ENCODE measurements at places on chromosomes 4 and X.

DNA sequence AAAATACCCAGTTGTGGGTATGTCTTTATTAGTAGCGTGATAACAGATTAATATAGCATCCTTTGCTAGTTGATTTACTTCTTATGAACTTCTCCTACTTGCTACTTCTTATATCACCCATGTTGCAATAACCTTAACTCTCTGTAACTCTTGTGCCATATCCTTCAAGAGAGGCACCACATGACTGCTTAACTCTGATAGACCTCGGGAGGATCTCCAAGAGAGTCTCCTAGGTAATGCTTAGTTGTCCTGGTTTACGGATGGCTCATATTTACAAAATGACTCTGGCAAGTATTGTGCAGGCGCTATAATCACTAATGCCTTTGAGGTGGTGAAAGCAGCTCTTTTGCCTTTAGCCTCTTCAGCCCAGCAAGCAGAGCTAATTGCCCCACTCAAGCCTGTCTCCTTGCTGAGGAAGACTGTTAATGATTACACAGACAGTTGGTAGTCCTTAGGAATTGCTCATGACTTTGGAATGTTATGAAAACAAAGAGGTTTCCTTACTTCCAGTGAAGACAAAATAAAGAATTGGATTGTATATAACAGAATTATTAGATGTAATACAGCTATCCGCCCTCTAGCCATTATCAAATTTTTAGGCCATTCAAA, 1305.8 kb downstream of the PCDH7 start:
- DNase-seq, result no peak

DNA sequence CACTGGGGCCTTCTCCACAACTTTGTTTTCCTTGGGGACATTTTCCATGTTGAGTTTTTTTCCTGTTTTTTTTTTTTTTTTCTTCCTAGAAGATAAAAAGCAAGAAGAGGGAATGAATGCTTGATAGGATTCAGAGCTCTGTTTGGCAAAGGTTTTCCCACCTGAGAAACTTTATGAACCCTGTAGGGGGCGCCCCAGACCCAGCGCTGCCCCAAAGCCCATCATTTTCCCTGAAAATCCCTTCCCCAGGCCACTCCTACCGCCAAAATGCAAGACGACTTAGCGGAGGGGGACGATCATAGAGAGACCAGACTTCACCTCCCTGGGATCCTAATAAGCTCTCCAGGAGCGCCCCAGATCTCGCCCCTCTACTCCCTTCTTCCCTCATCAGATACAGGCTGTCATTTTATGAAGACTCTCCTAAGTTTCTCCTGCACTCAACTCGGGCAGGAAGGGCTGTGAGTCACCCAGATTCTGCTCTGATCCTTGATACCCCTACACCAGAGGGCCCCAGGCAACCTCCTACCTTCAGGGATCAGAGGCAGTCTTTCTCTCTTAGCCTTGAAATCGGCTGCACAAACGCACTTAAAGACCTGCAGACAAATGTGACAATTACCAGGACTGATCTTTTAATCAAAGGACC, 1.4 kb downstream of the BEX5 start:
- DNase-seq, result no peak

GRCh38 chrX:129925305-129926092, 19.5 kb downstream of the UTP14A start:
- peak; percentile 34 for DNase-seq

DNA sequence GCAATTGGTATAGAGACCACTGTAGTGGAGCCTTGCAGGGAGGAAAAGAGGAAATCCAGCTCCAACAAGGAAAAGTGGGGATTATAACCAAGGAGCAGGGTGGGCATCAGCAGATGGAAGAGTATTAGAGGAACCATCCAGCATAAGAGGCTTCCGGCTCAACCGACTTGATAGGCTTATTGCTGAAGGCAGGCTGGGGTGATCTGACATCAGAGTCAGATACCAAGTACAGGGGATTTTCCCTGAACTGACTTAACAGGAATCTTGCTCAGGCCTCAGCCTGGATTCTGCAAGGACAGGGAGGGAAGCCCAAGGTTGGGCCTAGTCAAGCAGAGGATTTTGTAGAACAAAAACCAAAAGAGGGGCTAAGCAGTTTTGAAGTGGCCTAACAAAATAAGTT, 129.6 kb downstream of the DCLK2 start:
- no peak for DNase-seq

DNA sequence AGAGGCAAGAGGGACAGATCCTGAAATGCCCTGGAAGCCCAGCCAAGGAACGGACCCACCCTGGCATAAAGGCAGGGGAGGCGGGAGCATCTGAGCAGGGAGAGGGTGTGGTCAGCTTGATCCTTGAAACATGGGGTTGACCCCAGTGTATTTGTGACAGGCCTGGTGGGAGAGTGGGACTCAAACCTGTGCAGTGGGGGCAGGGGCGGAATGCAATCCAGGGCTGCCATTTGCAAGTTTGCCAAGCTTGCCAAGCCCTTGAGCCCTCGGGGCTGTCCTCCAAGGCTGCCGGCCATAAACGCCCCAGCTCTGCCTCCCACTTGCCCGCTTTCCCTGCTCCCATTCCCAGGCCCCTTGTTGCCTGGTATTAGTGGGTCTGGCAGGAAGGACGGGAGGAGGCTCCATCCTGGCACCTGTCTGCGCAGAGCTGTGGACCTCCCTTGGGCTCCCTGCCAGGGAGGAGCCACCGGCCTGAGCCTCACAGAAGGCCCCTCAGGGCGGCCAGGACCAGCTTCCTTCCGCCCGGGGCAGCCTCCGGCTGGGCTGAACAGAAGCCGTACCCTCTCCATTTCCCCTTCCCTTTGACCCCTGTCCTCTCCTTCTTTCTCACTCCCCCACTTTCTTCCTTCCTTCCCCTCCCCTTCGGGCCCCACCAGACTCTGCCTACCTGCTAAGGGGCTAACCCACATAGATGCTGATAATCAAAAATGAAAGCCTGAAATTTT, 661 bp downstream of the S100P start:
- DNase-seq, result no peak

DNA sequence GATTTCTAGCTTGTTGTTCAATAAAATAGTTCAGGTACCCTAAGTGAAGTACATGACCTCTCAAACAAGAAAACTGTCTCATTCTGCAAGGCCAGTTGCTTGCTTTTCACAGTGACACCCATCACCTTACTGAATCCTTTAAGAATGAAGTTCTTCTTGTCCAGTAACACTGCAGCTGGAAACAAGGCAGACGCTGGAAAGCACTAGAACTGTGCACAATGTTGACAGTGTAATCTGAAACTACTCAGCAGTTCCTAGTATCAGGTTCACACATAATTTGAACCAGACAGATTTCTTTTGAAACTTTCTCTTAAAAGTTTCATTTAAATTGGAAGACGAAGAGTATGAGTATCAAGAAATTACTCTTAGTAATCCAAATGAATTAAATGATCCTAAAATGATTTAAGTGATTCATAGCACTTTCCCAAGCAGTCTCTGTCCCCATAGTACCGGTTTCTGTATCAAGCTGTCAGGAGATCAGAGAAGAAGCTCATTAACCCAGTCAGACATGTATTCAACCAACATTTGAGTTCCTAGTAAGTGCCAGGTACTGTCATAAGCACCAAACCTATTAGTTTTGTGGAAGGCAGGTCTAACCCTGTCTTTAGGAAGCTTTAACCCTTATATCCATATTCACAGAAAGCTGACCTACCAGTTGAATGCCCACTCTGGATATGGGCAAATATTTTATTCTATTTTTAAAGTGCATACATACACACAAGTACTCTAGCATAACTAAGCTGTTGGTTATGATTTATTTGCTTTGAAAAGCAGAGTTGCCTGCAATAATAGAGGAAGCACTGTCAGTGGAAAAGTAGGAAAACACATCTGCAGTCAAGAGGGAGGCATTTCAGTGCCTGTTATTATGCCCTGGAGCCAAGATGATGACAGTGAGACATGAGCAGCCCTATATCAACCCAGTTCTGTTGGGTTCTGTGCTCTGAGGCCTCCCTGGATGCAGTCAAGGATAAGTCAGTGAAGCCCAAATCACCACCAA, 63.6 kb downstream of the PALLD start:
- DNase-seq, result no peak

DNA sequence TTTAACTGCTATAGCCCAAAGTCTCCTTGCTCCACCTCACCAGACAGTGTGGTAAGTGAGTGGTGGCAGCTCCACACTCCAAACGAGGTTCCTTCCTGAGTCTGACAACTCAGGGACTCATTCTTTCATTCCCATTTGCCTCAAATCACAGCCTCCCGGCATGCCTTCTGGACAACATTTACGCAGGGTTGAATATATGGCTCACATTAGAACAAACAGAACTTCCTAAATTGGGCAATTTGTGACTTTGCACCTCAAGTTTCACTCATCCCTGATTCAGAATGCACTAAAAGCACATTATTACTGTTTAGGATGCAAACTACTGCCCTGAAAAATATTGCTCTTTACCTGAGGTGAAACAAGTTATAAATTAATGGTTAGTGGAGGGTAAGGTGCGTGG, 224.6 kb upstream of the PPARGC1A start:
- no peak for DNase-seq

GRCh38 chrX:17637235-17637634, 100.1 kb upstream of the SCML1 start:
- no peak for DNase-seq

DNA sequence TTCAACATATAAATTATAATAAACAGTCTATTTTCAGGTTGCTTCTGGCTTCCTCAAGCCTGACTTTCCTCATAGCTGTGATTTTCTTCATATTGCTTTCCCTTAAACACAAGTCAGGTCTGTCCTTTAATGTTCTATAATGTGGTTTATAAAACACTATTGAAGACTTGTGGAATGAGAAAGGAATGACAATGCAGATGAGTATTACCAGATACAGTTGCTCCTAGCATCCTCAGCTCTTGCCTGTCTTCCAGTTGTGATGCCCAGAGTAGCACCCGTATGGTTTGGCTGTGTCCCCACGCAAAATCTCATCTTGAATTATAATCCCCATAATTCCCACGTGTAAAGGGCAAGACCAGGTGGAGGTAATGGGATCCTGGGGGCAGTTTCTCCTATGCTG, 265.7 kb upstream of the BOD1L1 start:
- no peak for DNase-seq

GRCh38 chrX:40546870-40547269, 33.9 kb upstream of the ATP6AP2 start:
- DNase-seq, result no peak

DNA sequence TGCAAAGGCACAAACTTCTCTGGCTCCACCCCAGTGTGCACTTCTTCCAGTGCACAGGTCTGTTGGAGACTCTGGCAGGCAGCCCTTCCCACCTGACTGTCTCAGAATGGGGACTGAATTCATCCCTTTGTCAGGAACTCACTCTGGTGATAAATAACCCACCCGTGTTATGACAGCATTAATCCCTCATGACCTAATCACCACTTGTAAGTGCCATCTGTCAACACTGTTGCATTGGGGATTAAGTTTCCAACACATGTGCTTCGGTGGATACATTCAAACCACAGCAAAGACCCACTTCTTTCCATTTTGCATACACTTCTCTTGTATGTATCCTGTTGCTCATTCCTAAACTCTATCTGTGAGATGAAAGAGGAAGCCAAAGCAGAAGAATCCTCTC, 1002.9 kb upstream of the IGFBP7 start:
- DNase-seq, result no peak

DNA sequence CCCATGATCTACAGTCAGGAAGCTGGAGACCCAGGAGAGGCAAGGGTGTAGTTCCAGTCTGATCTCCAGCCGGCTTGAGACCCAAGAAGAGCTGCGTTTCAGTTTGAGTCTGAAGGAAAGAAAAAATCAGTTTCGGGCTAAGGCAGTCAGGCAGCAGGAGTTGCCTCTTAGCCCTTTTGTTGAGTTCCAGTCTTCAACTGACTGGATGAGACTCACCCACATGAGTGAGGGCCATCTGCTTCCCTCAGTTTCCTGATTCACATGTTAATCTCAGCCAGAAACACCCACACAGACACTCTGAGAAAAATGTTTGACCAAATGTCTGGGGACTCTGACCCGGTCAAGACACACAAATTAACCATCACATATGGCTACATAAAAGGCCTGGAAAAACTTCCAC, 73.6 kb upstream of the ELOVL6 start:
- DNase-seq, result no peak

Data from stimulated activated CD8-positive, alpha-beta memory T cell treated with anti-CD3 and anti-CD28 coated beads, Interleukin-7, amount 100 ng/mL, for 1 hour (primary cell).